A549 treated with Hydrocortisone at 1 μM for 4 hours (cell line): ENCODE measurements at places on chromosomes 11 and 22. TPM values are rescaled to one million over a fixed set of nuclear protein-coding genes. Genes with fewer than 3 reads are reported as not detected.

Gene OR5B21
- total RNA-seq = not detected in 5 replicates

Gene RSF1
- total RNA-seq = 12.9 to 17.4 TPM (median 15.9 TPM) in 5 replicates

Gene OR52N4
- not detected in 5 replicates for total RNA-seq

Gene COMT
- total RNA-seq = 124 to 164 TPM (median 153 TPM) in 5 replicates

Gene LINC01488
- total RNA-seq = 0.05 TPM in 1 of 5 replicates, not detected in the others

Gene SYT8
- 0.32 to 0.90 TPM (median 0.46 TPM) in 5 replicates for total RNA-seq

Gene KRTAP5-8
- not detected in 5 replicates for total RNA-seq

Gene RAB3IL1
- total RNA-seq = 18.8 to 23.1 TPM (median 20.6 TPM) in 5 replicates
